ENCODE measurements at places on chromosomes 3 and 15.

DNA sequence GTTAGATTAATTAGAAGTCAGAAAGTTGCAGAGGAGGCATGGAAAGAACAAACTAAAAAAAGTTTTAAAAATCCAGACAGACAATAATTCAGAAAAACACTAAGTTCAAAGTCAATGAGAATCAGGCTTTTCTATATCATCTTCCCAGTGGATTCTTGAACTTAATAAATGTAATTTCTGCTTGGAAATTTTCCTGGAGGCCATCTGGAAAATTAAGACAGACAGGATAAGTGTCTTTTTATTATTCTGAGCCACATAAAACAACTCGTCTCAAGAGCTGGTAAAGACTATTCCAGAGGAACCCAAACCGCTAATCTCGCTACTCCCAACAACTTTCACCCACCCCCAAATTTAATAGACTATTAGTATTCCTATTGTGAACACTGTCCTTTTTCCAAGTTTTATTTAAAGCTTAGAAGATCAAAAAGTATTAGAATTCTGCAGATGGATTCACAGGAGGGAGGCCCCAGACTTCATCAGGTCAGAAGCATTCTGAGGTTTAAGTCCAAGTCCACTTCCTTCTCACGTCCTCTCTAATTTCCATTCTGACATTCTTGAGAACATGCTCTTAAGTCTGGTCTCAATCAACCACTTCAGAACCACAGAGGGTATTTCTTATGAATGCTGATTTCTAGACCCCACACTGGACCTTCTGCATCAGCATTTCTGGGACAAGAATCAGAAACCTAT, 61.3 kb downstream of the ERC2 start:
- no peak for DNase-seq

GRCh38 chr3:105616374-105617121, 249.8 kb downstream of the ALCAM start:
- DNase-seq = no peak

DNA sequence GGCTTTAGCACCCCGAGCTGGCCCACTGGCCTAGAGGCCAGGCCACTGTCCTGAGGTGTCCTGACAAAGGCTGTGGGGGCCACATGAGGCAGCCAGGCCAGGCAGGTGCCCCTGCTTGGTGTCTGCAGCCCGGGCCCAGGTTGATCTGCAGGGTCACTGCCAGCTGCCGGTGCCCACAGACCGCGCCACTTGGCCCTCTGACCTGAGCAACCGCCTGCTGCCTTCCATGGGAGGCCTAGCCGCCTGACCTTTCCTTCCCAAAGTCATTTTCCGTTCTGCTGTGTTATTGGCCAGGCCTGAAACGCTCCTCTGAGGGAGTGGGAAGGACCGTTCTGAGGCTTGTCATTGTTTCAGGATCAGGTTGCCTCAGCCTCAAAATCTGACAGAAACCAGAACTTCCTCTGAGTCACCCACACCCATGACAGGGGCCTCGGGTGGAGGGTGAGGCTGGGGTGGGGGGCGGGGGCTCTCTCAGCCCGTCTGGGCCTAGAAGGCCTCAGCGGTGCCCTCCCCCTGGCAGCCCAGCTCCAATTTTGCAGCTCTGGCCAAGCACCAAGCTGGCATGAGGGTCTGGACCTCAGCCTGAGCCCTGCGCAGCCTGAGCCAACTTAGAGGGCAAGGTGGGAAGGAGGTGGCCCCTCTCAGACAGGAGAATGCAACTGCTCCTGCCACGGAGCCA, 140.7 kb upstream of the MEF2A start:
- DNase-seq = peak; percentile 34

GRCh38 chr15:59605994-59606393, 5.6 kb upstream of the GCNT3 start:
- DNase-seq = no peak

GRCh38 chr3:51620543-51620942, 50.5 kb upstream of the TEX264 start:
- DNase-seq = no peak

DNA sequence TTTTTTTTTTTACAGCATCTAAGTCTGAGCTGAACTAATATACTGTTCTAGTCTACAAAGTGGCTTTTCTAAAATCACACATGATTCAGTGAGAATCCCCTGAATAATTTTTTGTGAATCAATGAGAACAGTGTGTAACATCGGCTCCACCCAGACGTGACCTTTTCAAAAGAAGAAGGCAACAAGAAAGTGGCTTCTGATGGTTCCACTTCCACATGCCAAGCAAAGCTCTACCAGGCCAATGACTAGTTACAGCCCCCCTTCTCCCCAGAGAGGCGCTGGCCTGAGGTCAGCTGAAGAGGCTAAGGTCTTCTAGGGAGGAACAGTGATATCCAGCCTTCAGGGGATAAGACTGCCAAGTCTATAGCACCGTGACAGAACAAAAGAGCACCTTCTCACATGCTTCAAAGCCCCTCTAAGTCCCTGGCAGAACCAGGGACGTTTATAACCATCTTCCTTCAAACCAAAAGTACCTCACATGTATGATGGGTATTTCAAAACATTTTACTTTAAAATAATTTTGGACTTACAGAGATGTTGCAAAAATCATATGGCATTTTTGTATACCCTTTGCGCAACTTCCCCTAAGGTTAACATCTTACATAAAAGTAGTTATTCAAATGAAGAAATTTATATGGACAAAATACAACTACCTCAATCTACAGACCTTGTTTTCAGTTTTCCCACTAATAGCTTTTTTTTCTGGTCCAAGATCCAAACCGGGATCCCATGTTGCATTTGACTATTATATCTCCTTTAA, 177.9 kb downstream of the OSBPL10 start:
- no peak for DNase-seq

GRCh38 chr3:26293329-26293844, 329.2 kb upstream of the LRRC3B start:
- no peak for DNase-seq

DNA sequence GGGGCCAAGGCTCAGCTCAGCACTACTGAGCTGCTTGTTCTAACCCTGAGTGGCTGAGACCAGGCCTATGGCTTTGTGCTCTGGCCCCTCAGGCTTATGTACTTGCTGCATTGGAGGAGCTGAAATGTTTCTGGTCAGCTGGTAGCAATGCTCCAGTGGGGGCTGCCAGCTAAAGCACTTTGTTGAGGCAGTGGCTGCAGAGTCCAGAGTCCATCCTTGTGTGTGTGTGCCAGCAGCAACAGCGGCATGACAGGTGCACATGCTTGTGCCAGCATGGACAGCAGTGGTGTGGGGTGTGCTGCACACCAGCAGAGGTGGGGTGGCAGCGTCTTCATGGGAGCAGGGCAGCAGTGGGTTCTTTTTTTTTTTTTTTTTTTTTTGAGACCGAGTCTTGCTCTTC, 169.1 kb downstream of the VPS8 start:
- no peak for DNase-seq

GRCh38 chr15:62109437-62109836, 42.7 kb downstream of the C2CD4A start:
- no peak for DNase-seq

GRCh38 chr3:166569589-166569988, 732.4 kb upstream of the BCHE start:
- no peak for DNase-seq

DNA sequence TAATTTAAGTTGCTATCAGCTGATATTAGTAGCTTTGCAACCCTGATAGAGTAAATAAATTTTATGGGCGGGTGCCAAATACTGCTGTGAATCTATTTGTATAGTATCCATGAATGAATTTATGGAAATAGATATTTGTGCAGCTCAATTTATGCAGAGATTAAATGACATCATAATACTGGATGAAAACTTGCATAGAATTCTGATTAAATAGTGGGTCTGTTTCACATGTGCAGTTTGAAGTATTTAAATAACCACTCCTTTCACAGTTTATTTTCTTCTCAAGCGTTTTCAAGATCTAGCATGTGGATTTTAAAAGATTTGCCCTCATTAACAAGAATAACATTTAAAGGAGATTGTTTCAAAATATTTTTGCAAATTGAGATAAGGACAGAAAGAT, 70.0 kb downstream of the ECT2 start:
- no peak for DNase-seq

- no peak for DNase-seq
These were observed 83.0 kb upstream of the PDZRN3 start for GRCh38 chr3:73707772-73708171.

DNA sequence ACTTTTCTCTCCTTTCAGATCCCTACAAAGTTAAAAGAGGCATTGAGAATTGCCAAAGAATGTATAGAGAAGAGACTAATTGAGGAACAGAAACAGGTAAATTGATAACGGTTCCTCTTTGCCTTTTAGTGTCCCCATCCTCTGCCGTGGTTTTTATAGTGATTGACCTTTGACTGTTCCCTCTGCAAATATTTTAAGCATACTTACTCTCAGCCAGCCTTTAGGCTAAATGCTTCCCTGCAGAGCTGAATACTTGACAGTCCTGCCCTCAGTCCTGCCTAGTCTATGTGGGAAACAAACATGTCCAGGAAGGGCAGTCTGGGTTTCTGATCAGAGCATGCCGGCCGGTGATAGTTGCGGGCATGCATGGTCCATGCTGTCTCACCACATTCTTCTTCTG, 24.7 kb downstream of the PDHB start:
- DNase-seq = no peak

Measured in CD4-positive, alpha-beta T cell treated with Interferon alpha-2 for 1 hour (primary cell).